Stimulated activated CD8-positive, alpha-beta memory T cell treated with anti-CD3 and anti-CD28 coated beads, Interleukin-4, amount 100 ng/mL, for 1 hour (primary cell): ENCODE measurements at places on chromosomes 7 and 10.

GRCh38 chr10:865924-866576 lies 65.5 kb downstream of the LARP4B start:
- DNase-seq: no peak

DNA sequence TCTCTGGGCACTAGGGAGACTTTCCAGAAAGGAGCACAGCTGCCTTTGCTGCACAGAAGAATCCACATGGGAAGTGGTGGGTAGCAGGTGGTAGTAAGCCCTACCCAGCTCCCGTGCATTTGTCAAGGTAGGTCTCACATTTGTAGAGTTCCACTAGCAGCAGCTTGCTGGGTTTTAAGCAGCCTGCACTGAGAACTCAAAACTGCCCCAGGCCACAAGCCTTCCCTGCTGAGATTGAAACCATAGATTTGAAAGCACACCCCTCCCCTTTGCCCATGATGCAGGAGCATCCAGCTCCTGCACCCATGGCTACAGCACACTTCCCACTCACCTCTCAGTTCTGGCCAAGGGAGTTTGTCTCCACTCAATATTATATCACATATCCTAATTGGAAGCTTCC lies 604.5 kb upstream of the STEAP1 start:
- DNase-seq: no peak

GRCh38 chr7:24290004-24290641 lies 6.1 kb downstream of the NPY start:
- DNase-seq: no peak

DNA sequence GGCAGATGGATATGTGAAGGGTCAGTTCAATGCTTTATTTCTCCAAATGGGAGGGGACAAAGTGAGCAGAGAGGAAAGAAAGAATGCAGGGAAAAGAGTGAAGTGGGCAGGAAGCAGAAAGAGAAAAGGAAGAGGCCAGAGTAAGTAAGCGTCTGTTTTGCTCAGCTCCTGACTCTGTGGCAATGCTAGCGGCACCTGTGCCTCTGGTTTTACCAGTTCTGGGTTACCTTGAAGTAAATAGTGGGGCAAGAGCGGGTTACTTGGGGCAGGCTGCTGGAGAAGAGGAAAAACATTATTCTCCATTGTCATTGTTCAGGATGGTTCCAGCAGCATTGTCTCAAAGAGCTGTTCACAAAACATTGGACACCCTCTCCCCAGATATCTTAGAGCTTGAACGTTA lies 1.9 kb downstream of the TAS2R40 start:
- no peak for DNase-seq

- DNase-seq: no peak
These were observed 45.1 kb downstream of the ZNF503 start for GRCh38 chr10:75356484-75356883.

GRCh38 chr10:4450981-4451908 lies 374.8 kb upstream of the AKR1E2 start:
- no peak for DNase-seq

DNA sequence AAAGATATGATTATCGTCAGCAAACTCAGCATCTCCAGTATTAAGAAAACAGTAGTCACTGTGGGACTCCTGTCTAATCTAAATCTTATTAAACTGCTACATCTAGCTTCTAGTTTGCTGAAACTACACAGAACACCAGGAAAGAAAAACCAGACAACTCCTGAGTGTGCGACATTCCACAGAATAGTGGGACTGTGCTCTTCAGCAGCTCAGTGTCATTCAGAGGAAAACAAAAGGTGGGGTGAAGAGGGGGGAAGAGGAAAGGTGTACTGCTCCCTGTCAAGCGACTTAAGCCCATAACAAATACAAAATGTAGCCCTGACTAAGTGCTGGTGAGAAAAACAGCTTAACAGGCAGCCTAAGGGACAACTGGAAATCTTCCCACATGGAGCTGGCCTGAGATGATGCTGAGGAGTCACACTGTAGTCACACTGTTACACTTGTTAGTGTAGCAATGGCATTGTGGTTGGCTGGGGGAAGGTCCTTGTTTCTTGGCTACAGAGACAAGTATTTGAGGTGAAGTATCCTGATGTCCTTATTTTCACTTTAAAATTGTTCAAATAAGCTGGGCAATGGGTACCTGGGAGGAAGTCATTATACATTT lies 135.5 kb downstream of the USP6NL start:
- no peak for DNase-seq

DNA sequence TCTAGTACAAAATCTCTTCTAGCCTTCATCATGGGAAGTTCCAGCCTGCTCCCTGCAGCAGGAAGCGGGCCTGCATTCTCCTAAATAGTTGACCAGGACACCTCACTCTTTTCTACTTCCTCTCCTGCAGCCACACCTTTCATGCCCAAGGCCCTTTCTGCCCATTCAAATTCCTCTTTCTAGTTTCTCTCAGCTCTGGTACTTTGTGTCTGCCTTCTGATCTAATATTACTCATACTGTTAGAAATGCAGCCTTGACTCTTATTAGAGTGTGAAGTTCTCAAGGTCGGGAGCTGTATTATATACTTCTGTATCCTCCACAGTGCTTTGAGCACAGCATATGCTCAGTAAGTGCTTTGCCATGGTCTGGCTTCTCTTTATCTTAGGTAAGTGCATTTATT lies 103.1 kb downstream of the PRKCQ start:
- no peak for DNase-seq

DNA sequence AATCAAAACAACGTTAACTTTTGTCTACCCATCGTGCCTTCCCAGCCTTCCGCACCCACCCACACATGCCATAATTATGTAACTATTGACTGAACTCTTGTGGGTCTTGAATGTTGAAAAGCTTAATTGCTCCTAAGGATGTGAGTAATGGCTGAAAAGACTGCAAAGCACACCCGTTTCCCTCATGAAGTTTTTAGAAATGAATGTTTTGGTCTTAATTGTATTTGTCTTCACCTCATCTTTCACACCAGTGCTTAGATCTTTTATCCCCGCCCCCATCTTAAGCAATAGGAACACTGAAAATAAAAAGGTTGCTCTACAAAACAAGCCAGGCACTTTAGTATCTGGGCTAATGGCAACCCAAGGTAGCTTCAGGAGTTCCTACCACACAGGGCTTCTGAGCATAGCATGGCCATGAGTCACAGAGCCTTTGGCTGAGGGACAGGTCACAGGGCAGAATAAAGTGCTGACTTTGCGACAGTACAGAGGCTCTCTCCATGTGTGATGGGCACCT lies 690.5 kb downstream of the PARD3 start:
- no peak for DNase-seq

DNA sequence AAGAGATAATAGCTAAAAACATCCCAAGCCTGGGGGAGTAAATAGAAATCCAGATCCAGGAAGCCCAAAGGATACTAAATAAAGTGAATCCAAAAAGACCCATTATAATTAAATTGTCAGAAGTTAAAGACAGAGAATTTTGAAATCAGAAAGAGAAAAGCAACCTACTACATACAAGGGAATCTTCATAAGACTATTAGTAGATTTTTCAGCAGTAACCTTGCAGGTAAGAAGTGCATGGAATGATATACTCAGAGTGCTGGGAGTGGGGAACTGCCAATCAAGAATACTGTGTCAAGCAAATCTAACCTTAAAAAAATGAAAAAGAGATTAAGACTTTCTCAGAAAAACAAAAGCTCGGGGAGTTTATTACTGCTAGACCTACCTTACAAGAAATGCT lies 13.2 kb upstream of the GIMAP1 start:
- no peak for DNase-seq
